GF-D8 (cell line): ENCODE measurements at places on chromosomes 2 and 18.

DNA sequence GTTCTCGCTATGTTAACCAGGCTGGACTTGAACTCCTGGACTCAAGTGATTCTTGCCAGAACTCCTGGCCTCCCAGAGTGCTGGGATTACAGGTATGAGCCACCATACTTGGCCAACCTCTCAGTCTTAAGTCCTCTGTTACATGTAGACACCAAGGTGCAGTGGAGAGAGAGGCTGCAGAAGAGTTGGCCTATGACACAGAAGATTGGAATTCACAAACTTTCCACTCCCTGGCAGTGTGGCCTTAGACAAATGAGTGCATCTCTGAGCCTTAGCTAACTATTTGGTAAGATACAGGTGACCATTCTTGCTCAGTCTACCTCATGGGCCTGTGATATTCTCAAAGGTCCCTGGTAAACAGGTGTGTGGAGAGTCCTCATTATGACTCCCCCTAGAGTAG, 159.7 kb downstream of the MYCN start:
- DNase-seq: no peak

- DNase-seq: peak; percentile 90
Measured at GRCh38 chr2:171146633-171147032, 14.1 kb downstream of the TLK1 start.

DNA sequence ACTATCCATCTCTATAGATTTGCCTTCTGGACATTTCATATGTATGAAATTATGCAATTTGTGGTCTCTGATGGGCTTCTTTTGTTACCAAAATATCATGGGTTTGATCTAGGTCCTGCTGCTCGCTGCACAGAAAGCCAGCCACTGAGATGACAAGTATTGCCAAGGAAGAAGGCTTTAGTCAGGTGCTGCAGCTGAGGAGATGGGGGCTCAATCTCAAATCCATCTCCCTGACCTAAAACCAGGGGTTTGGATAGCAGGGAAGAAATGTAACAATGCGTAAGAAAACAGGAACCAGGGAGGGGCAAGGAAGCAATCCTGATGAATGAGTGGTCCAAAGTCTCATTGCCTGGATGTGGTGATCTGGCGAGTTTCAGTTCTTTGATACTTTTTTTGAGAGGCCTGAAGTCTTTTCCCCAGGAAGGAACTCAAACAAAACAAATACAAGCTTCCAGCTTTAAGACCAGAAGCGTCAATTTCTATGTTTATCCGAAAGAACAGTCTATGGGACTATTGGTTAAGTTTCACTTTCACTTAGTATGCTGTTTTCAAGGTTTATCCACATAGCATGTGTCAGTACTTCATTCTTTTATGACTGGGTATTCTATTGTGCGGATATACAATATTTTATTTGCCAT, 3.4 kb upstream of the CKAP2L start:
- no peak for DNase-seq

GRCh38 chr2:225465827-225466226, 66.3 kb downstream of the NYAP2 start:
- DNase-seq: no peak

GRCh38 chr2:60520917-60521539, 32.4 kb downstream of the BCL11A start:
- no peak for DNase-seq

DNA sequence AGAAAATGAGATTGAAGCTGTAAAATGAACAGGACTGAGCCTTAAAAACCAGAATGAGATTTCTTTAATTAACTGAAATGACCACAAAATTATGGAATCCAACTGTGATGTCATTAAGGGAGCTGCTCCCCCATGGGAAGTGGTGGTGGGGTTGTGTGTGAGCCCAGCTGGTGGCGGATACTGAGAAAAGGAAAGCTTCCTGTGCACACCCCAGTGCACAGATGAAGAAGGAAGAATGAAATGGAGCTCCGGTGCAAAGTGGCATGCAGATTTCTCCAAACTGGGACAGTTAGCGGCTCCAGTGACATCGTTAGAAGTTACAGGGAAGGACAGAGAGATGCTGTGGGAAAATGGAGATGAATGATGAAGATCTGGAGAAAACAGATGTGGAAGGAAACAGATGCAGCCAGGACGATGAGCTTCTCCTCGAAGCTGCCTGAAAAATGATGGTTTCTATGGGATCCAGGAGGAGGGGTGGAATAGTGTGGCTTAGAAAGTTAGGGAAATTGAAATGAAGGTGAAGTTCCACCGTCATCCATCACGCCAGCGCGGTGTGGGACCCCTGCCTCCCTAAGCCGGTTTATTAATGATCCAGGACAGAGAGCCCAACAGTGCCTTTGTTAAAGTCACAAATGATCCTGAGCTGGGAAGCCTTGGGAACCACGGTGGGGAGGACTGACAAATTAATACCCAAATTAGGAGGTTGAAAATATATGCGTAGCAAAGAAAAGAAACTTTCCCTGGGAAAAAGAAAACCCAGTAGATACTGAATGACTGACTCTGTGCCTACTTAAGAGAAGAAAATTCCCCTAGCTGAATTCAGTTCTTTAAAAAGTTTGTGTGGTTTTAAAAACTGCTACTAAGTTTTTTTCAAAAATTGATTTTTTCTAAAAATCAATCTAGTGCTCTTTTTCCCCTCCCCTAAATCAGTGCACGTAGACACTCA, 77.2 kb downstream of the TSN start:
- no peak for DNase-seq

GRCh38 chr2:33617989-33618388, 18.9 kb upstream of the FAM98A start:
- no peak for DNase-seq

GRCh38 chr2:8666581-8666980, 15.3 kb upstream of the ID2 start:
- no peak for DNase-seq
